Astrocyte (in vitro differentiated cells and primary cell): ENCODE measurements at places on chromosomes 13 and 19. TPM values are rescaled to one million over a fixed set of nuclear protein-coding genes. Genes with fewer than 3 reads are reported as not detected.

DNA sequence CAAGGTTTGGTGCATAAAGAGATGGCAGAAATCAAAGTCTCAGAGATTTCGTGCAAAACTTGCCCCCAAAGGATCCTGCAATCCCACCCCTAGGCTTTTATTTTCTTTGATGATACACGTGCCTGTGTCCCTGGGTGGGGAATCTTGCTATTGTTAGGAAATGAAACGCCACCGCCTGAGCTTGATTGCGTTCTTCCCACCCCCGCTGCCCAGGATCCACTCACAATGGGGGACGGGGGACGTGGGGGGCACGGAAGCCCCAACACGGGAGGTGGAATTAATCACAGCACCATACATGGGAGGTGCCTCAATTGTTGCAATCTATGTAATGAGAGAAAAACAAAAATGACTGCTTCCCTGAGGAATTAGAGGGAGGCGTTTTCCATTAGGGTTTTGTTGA, 39.6 kb downstream of the ZNRF4 start:
- no peak for DNase-seq

Gene COL4A1
- total RNA-seq: 2,489 and 3,103 TPM in 2 replicates

DNA sequence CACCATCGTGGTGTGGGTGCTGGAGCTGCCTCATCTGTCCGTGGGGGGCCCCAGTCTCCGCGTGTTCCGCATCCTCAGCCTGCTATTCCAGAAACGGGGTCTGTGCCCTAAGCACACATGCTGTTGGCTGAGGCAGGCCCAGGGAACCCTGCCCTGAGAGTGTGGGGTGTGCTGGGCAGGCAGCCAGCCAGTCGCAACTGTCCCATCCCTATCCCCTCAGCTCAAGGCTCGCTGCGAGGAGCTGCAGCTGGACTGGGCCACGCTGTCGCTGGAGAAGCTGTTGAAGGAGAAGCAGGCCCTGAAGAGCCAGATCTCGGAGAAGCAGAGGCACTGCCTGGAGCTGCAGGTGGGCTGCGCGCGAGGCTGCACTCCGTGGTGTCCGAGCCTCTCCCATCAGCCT, 21.9 kb downstream of the PLEKHJ1 start:
- DNase-seq: no peak

Gene PSG3
- 0.34 and 0.48 TPM in 2 replicates for total RNA-seq
